ENCODE measurements at places on chromosomes 4 and X.

GRCh38 chr4:55729351-55730279 is 90.0 kb upstream of the EXOC1L start:
- no peak for DNase-seq

- DNase-seq = no peak
Measured at GRCh38 chr4:2297606-2298531, 36.0 kb upstream of the MXD4 start.

GRCh38 chrX:1534301-1535168 is 2.5 kb downstream of the P2RY8 start:
- no peak for DNase-seq

- no peak for DNase-seq
Measured at GRCh38 chr4:80454556-80454955, 119.0 kb downstream of the CFAP299 start.

GRCh38 chr4:137998666-137999429 is 243.3 kb downstream of the SLC7A11 start:
- DNase-seq = peak; percentile 94

- no peak for DNase-seq
Measured at GRCh38 chrX:40120838-40121580, 23.3 kb upstream of the BCOR start.

DNA sequence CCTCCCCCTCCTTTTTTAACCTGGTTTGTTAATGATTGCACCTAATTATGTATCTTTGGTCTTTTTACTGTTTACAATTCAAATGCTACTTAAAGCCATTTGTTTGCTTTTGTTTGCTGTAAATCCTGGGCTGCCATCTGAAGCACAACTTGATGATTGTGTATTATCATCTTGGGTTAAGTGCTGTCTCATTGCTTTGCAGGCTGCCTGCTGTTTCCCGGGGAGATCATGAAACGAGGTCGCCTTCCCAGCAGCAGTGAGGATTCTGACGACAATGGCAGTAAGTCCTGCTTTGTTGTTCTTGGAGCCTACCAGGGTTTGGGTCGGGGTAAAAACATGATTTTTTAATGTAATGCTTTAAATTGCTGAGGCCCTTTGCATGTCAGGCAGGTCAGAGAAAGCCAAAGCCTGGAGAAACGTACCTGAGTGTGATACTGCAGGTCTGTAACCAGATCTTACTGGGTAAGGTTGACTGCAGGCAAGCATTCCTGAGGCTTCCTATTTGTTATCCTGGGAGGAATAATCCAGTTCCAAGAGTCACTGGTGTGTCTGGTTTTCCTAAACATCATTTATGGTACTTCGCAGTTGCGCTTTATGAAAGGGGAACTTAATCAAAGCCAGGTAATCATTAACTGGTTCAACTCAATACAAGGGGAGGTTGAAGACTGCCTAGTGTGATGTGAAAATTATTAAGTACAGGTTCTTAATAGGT is 22.2 kb downstream of the JADE1 start:
- peak; percentile 19 for DNase-seq

- DNase-seq = no peak
Measured at GRCh38 chr4:182343453-182343852, 100.3 kb downstream of the TENM3 start.
